ENCODE measurements at places on chromosomes 16 and 17.

DNA sequence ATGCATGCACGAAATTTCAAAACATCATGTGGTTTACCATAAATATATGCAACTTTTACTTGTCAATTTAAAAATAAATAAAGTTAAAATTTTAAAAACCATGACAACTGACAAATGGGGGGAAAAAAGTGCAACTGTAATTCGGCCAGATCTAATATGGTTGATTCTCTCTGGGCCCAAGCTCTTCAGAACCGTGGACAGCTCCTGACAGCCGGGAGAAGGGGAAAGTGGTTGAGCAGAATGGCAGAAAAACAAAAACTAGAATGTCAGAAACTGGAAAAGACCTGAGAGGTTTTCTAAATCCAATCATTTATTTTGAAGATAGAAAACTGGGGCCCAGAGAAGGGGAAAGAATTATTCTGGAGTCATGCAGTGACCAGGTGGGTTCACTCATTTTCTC is 126.6 kb downstream of the TMEM132E start:
- no peak for DNase-seq

DNA sequence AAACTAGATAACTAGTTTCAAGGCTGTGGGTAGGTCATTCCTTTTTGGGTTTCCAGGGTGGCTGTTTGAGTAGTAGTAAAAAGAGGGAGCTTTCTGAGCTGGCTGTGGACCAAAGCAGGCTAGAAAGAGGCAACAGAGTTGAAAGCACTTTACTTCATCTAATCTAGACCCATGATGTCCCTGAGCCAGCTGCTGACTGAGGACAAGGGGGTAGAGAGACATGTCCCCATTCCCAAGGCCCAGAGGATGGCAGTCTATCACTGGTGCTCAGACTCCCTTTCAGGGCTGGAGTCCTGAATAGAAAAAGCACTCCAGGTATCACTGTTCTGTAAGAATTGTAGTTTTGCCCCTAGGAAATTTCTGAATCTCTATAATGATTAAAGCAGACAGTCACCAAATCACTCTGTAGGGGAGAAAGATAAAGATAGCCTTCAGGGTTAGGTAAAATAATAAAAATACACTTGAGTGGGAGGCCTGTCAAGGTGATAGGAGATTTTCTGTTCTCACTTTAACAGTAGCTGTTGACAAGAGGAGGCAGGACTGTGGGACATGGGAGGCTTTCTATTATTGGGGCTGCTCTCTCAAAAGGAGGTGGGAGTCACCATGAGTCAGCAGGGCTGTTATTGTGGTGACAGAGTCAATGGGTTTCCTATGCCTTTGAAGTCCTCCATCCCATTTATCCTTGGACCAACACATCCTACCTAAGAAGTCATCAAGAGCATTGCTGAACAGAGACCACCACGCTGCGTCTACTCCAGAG is 190.2 kb upstream of the MPHOSPH6 start:
- DNase-seq: no peak

- no peak for DNase-seq
Measured at GRCh38 chr17:65553009-65553645, 8.3 kb downstream of the AXIN2 start.

DNA sequence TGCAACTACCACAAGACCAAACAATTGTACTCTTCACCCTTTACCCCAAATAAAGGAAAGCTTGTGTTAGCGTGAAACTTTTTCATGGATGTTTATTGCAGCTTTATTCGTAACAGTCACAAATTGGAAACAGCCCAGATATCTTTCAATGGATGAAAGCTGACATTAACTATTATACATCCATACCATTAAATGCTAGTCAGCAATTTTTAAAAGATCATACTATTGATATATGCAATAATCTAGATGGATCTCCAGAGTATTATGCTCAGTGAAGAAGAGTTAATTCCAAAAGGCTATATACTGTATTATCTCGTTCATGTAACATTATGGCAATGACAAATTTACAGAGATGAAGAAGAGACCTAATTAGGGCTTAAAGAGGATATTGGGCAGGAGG is 1491.2 kb upstream of the CDH8 start:
- DNase-seq: no peak

DNA sequence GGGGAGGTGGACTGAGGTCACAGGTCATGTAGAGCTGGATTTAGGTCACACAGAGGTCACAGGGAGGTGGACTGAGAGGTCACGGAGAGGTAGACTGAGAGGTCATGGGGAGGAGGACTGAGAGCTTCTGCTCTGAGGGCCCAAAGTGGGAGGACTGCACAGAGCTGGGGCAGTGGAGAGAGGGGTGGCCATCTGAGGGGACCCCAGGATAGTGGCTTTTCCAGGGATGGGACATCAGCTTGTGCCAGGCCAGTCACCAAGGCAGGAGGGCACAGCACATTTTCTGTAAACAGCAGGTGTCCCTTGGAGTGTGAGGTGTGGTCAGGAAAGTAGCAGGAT is 26.1 kb upstream of the JPT2 start:
- DNase-seq: no peak

- no peak for DNase-seq
Measured at GRCh38 chr17:81392909-81393654, 2.2 kb upstream of the BAHCC1 start.

DNA sequence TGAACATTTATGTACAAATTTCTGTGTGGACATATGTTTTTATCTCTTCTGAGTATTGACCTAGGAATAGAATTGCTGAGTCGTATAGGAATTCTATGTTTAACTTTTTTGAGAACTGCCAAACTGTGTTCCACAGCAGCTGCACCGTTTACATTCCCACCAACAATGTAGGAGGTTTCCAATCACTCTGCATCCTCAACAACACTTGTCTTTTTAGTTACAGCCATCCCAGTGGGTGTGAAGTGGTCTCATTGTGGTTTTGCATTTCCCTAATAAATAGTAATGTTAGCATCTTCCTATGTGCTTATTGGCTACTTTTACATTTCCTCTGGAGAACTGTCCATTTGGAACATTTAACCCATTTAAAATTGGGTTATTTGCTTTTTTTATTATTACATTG is 36.6 kb upstream of the NACA2 start:
- no peak for DNase-seq

- DNase-seq: no peak
Measured at GRCh38 chr16:25260416-25260815, 2.8 kb upstream of the ZKSCAN2 start.

GRCh38 chr17:63399316-63399715 is 46.8 kb downstream of the CYB561 start:
- DNase-seq: no peak
